Cardiac muscle cell (in vitro differentiated cells and primary cell): ENCODE measurements at places on chromosomes 4 and X.
A peak's percentile ranks its signal among the peaks of the same experiment; 100 is the strongest.

- DNase-seq: peak; percentile 38
Observed at GRCh38 chrX:22063284-22063683, 31.2 kb downstream of the PHEX start.

DNA sequence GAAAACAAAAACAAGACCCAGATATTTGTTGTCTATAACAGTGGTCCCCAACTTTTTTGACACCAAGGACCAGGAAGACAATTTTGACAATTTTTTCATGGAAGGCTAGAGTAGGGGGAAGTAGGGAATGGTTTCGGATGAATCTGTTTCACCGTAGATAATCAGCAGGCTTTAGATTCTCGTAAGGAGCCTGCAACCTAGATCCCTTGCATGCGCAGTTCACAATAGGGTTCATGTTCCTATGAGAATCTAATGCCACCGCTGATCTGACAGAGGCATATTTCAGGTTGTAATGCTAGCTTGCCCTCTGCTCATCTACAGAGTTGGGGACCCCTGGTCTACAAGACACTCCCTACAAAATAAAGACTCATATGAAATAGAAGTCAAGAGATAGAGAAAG is 229.8 kb downstream of the NDST4 start:
- no peak for DNase-seq

DNA sequence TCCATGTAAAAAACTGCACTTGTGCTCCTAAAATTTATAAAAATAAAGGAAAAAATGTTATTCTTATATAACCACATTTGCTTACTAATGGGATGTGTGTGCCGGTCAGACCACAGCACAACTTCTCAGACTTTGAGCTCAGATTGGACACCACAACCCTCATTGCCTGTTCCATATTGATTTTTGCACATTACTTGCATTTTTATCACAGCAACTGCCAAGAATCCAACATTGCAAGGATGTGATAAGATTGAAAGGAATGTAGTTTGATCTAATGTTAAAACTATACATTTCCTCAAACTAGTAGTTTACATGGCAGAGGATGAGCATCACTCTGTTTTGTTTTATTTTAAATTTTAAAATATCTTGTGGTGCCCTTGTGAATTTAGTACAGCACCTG is 227.8 kb downstream of the KDR start:
- no peak for DNase-seq

DNA sequence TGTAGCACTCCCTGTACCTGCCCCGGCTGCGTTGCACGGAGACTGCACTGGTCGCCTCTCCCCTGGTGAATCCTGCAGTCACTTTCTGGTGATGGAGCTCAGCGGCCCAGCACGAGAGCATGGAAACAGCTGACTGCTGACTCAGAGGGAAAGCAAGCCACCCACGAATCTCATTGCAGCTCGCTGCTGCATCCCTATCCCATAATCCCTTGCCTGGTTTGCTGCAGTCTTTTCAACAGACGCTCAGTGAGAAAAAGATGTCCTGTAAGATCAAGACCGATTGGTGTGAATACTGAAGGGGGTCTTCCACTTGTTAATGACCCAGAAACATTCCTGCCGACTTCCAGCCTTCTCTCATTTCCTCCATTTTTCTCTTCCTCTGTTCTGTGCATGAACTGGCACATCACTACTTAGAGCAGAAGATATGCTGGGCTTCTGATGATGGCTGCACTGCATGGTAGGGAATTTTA is 52.9 kb downstream of the TRIM2 start:
- DNase-seq: peak; percentile 66

- DNase-seq: no peak
Observed at GRCh38 chr4:140212646-140213045, 58.7 kb upstream of the MAML3 start.

GRCh38 chr4:143184217-143184502 is 557 bp upstream of the USP38 start:
- no peak for DNase-seq

DNA sequence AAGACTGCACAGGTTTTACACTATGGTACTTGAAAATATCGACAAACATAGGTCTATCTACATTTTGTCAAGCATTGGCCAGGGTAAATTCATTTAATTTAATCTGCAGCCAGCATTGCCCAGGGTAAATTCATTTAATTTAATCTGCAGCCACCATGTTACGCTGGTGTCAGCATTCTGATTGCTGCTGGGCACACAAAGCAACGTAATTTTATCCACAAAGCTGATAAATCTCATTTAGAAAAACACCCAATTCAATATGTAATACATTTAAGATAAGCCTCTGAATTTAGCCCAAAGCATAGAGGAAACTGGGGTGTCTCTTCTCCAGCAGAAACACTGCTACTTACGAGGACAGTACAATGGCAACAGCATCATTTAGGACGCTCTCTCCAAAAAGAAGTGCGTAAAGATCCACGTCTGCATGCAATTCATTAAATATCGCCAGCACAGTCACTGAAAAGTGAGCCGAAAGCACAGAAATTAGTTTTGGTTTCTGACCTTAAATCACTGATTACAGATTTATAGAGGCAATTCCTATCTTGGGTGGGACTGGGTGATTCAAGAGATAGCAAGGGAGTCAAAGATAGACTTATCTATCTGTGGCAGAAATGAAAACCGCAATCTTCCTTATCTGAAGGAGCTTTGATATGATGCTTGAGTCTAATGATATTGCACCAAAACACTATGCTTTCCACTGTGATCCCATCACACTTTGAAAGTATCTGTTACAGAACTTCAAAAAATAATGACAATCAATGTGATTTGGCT is 88.8 kb downstream of the CHST7 start:
- DNase-seq: no peak

GRCh38 chrX:150587585-150588503 is 19.4 kb downstream of the MTM1 start:
- DNase-seq: peak; percentile 46

GRCh38 chr4:154064244-154064643 is 275.4 kb upstream of the SFRP2 start:
- DNase-seq: no peak

- peak; percentile 36 for DNase-seq
Observed at GRCh38 chr4:25368315-25368714, 8.7 kb upstream of the ANAPC4 start.

DNA sequence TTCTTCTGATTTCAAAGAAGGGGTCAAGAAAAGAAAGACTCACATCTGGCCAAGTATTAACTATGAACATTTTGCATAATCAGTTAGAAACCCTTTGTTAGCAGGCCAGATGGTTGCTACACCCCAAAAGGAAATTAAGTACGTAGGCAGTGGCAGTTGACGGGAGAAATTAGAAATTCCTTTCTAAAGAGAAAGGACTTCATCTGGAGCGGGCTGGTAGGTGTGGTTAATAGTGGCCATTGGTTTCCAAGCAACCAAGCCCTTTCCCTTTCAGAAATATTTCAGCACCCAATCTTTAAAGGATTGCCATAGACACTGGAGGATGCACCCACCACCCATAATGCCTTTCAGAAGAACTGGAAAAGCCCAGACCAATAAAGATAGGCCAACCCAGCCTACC is 235.7 kb upstream of the LDB2 start:
- DNase-seq: no peak

DNA sequence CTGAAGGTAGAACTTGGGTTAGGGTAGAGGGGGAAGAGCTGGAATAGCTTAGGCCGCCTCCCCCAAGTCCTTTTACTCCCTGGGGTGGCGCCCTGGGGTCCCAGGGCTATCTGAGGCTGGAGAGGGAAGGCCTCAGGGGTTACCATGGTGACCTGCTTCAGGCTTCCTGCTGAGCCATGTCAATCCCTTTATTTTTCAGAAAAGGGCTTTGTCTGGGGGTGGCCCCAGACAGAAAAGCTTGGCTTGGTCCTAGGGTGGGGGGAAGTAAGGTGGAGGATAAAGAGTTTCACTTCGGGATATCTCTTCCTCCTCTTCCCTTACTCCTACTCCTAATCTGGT is 6.3 kb downstream of the EFNB1 start:
- DNase-seq: no peak

DNA sequence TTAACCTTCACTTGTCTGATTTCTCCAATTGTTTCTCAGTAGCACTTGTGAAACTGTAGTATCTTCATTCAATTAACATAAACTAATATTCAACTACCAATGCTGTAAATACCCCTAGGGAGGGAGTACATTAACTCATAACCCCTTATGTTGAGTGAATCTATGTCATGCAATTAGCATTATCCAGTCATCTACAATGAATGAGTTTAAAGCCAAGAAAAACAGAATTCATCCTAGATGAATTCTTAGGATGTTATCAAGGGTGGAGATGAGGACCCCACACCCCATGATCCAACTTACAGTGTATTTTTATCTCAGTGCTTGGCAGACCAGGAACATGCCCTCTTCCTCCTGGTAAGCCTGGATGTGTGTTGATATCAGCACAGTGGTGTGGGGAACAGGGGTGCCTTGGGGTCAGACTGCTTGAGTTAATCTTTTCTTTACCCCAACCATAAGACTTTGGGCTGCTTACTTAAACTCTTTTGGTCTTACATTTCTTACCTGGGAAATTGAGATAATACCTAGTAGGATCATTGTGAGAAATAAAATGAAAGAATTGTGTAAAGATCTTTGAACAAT is 62.1 kb upstream of the SCOC start:
- no peak for DNase-seq

GRCh38 chr4:3880615-3881120 is 114.5 kb downstream of the ADRA2C start:
- DNase-seq: peak; percentile 88

DNA sequence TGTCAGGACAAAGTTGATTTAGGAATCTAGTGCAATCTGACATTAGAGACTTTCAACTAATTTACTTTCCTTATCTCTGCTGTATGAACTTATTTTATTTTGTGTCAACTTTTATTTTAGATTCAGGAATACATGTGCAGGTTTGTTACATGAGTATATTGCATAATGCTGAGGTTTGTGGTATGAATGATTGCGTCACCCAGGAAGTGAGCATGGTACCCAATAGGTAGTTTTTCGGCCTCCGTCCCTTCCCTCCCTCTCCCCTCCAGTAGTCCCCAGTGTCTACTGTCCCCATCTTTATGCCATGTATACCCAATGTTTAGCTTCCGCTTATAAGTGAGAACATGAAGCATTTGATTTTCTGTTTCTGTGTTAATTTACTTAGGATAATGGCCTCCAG is 68.7 kb upstream of the TEX13D start:
- DNase-seq: no peak

DNA sequence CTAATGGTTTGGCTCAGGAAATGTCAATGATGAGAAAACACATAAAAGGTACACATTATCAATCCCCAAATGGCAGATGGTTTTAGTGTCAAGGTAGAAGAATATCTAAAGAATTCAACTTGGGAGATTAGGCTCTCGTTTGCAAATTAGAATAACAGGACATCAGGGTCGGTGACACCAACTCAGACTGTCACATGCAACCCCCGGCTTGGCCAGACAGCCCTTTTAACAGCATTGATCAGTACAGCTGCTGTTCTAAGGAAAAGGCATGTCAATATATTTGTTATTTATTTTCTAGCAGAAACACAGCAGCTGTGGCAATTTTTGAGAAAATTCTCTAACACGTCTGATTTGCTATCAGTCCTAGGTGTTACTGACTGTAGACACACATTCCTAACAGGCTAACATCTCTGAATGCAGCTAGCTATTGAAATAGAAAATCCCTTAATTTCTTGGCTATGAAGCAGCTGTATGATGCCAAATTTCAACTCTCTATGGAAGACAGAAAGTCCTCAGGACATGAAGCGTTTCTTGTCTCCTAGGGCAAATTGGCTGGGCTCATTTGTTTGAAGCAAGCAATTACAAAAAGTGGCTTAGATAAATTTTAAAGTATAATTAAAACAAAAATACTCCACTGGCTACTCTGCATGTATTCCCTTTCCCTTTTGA is 269.0 kb upstream of the CXXC4 start:
- DNase-seq: no peak

- DNase-seq: peak; percentile 96
Observed at GRCh38 chr4:98995183-98996055, at the start of gene METAP1. TSS of gene METAP1 (plus strand) at chr4:98995721. CDS start at chr4:98995754, 33 bp downstream.

- DNase-seq: no peak
Observed at GRCh38 chr4:179165000-179165738, 1722.9 kb upstream of the AGA start.

- no peak for DNase-seq
Observed at GRCh38 chr4:37400241-37400881, 155.8 kb downstream of the NWD2 start.

DNA sequence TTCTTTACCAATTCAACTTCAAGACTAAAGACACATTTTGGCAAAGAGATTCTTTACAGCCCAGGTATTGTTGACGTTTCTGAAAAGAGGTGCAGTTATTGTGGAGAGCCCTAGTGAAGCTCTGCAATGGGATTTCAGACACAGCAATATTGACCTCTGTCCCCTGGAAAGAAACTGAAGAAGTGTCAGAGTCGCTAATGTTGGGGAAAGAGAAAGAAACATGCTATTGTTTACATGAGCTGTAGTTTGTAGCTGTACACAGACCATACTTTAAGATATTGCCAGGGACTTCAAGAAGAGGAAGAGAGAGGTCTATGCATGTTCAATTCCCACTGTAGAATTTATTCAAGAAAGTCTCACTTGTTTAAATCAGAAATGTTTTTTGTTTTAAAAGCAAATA is 497.3 kb upstream of the BOD1L1 start:
- no peak for DNase-seq

DNA sequence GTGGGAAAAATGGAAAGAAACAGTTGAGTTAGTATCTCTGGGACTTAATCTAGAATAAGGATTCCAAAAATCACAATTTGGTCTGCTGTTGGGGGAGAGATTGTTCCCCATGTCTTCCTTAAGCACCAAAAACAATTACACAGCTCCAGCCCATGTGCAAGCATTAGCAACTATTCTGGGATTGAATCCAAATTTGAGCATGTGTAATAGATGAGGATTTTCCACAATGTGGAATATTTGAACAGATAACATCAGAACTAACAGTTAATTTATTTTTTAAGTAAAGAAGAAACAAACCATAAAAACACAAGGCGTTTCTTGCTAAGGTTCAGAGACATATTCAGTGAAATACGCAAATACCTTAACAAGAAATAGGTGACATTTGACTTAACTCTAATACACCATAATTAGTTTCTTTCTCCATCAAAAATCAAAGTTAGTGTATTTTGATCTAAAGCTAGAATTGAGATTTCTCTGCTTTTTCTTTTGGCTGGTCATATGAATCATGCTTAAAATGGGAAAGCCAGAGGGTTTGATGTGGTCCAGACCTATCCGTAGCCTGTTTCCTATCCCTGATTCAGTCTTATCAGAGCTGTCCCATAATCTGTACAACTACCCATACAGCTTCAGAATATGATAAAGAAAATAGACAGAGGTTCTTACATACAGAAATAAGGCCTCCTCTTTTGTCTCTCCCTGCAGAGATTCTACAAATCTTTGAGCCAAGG is 413.4 kb downstream of the PACRGL start:
- DNase-seq: no peak

- no peak for DNase-seq
Observed at GRCh38 chr4:89216866-89217265, 90.7 kb downstream of the GPRIN3 start.

- no peak for DNase-seq
Observed at GRCh38 chr4:39660045-39660444, 21.4 kb upstream of the SMIM14 start.
